CD4-positive, alpha-beta T cell treated with Interleukin-6 at 100 ng/mL for 8 hours (primary cell): ENCODE measurements at places on chromosomes 5 and 9.

DNA sequence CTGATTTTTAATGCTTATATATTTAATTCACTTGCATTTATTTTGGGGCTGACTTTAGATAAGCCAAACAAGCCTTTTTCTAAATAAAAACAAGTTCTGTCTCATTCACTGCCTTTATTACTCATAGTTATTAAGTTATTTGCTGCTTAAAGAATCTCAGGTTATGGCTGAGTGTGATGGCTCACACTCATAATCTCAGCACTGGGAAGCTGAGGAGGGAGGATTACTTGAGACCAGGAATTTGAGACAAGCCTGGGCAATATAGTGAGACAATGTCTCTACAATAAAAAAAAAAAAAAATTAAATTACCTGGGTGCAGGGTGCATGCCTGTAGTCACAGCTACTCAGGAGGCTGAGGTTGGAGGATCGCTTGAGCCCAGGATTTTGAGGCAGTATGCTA is 85.0 kb upstream of the MAN2A1 start:
- DNase-seq = no peak

GRCh38 chr5:127280491-127281220 is 9.9 kb upstream of the MEGF10 start:
- DNase-seq = no peak

DNA sequence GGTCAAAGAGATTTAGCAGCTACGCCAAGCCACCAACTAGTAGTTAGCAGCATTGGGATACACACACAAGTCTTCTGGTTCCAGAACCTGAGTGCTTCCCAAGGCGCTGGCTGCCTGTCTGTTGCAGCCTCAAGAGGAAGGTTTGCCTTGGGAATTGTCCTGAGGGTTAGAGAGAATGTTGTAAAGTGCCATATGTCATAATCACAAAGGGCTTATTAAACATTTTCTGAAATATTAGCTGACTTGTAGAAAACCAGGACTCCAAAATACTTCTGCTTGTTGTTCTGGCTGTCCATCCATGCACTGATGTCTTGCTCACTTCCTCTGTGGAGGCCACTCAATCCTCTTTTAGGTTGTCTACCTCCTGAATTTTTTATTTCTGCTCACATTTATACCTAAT is 46.3 kb downstream of the SLC36A1 start:
- DNase-seq = no peak

DNA sequence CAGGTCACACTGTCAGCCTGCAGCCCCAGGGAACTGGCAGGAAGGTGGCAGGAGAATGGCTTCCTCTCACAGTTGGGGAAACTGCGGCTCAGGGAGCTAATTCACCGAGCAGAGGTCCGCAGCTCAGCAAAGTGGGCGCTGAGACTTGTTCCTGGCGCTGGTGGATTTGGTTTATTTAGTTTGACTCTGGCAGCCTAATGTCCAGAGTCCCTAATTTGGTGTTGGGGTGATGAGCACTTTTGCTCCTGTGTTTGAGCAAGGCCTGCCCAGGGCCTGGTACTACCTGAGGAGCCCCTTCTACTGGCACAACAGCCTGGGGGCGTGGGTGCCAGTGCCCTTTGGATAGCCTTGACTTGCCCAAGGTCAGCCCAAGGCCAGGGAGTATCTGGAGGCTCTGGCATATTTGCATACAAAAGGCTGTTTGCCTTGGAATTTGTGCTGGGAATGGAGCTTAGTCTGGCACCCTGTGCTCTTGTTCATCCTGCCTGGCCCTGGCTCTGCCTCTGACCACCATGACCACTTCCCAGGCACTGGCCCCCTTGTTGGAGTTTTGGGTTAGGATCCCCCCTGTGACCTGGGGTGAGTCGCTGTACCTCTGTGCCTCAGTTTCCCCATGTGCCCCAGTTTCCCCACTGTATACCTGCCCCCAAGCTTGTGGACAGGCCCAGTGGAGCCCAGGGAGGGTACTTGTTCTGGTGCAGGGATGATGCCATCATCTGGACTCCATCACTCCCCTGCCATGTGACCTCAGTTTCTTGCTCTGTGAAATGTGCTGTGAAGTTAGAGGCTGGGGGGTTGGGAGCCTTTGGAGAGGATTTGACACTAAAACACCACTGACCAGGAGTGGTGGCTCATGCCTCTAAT is 1.4 kb downstream of the SUSD3 start:
- DNase-seq = no peak

- DNase-seq = no peak
Observed at GRCh38 chr5:140420665-140421361, 19.2 kb downstream of the ANKHD1 start.

GRCh38 chr9:13033959-13034693 is 245.4 kb downstream of the MPDZ start:
- DNase-seq = no peak
